ENCODE measurements at places on chromosomes 3 and 15.

GRCh38 chr15:82852941-82853561 is 43.6 kb downstream of the WHAMM start:
- DNase-seq = no peak

GRCh38 chr3:186220911-186221645 is 112.2 kb upstream of the ETV5 start:
- DNase-seq = no peak

DNA sequence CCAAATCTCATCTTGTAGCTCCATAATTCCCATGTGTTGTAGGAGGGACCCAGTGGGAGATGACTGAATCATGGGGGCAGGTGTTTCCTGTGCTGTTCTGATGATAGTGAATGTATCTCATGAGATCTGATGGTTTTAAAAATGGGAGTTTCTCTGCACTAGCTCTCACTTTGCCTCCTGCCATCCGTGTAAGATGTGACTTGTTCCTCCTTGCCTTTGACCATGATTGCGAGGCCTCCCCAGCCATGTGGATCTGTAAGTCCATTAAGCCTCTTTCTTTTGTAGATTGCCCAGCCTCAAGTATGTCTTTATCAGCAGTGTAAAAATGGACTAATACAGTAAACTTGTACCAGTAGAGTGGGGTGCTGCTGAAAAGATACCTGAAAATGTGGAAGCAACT is 44.5 kb downstream of the DUT start:
- no peak for DNase-seq

- DNase-seq = no peak
These were observed 740.9 kb upstream of the LMCD1 start for GRCh38 chr3:7760718-7761117.

DNA sequence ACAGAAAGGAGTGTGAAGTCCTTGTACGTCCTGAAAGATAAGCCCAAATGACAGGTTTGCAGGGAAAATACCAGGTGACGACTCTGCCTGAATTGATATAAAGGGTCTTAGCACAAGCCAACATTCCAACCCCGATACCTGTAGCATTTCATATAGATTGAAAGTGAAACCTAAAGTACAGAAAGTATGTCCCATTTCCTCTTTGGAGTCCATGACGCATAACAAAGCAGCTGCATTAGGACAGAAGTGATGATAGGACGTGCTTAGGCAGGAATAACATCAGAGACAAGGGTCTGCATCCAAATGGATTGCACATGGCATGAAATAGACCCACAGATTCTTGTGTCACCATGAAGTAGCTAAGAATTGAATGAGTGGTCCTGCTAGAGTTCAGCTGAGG is 187.0 kb upstream of the ROBO1 start:
- DNase-seq = no peak

GRCh38 chr15:73956743-73957135 is 30.5 kb downstream of the LOXL1 start:
- no peak for DNase-seq

DNA sequence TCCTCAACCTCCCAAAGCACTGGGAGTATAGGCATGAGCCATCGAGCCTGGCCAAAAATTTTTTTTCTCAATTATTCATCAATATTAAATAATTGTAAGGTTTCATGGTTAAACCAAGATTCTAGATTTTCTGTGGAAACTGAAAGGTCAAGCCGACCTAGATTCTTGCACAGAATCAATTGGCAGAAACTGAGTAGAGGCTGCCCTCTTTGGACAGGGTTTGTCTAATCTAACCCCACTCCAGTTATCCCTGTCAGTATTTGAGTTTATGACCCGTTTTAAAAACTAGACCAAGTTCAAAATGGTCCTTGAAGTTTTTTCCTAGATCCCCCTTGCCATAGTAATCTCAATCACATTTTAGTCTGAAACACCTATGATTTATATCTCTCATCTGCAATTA is 8.6 kb upstream of the ADAM10 start:
- no peak for DNase-seq

- DNase-seq = no peak
These were observed 10.1 kb upstream of the STRIT1 start for GRCh38 chr3:155303540-155304097.

- no peak for DNase-seq
These were observed 691.4 kb downstream of the ZBBX start for GRCh38 chr3:166688665-166689064.

GRCh38 chr3:134463676-134464063 is 22.1 kb downstream of the ANAPC13 start:
- DNase-seq = no peak

DNA sequence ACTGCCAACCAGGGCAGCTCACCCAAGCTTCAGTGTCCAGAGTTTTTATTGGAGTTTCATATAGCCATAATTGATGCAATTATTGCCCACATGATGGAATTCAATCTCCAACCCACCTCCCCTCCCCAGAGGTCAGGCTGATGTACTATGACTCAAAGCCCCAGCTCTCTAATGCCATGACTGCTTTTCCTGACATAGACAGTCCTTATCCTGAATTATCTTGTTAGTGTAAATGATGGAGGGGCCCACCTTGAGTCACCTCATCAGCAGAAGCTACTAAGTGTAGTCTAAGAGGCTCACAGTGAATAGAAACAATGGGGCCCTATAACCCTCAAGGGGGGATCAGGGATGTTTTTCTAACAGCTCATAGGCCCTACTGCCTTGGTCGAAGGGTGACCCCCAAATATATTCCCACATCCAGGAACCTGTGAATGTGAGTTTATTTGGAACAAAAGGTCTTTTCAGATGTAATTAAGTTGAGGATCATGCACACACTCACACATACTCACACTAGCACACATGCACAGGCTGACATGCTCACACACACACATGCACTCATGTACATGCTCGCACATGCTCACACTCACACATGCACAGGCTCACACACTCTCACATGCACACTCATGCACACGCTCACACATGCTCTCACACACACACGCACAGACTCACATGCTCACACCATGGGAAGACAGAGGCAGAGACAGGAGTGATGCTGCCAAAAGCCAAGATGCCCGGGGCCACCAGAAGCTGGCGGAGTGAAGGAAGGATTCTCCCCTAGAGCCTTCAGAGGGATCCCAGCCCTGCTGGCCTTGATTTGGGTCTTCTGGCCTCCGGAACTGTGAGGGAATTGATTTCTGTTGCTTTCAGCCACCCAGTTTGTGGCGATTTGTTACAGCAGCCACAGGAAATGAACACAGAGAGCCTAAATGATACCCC is 131.2 kb upstream of the SMAD3 start:
- no peak for DNase-seq

- DNase-seq = no peak
These were observed 25.4 kb downstream of the KY start for GRCh38 chr3:134625462-134625861.

DNA sequence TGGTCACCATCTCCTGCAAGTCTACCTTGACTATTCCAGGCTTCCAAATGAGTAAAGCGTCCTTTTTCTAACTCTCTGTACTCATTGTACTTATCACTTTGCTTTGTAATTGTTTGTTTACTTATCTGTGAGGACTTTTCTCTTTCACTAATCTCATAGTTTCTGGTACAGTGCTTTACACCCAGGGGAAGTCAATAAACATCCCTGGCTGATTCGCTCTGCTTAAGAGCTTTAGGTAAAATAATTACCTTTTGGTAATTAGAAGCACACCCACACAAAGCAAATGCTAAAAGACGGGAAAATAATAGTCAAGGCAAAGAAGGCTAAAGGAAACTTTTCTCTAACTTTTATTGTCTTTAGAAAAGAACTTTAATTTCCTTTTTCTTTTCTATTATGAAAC is 466.9 kb upstream of the ROBO1 start:
- no peak for DNase-seq

DNA sequence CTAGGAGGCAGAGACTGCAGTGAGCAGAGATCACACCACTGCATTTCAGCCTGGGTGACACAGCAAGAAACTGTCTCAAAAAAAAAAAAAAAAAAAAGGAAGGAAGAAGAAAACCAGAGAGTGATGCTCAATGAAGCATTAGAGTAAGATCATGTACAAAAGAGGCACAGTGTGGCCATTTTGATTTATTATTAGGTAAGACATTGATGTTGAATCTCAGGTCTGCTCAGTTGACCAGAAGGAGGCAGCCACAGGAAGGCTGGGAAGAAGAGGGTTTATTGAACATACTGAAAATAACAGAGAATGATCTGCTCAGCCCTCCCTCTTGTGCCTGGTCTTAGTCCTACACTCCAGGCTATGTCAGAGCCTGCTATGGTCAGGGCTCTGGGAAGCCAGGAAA is 15.6 kb downstream of the LRRK1 start:
- DNase-seq = no peak

DNA sequence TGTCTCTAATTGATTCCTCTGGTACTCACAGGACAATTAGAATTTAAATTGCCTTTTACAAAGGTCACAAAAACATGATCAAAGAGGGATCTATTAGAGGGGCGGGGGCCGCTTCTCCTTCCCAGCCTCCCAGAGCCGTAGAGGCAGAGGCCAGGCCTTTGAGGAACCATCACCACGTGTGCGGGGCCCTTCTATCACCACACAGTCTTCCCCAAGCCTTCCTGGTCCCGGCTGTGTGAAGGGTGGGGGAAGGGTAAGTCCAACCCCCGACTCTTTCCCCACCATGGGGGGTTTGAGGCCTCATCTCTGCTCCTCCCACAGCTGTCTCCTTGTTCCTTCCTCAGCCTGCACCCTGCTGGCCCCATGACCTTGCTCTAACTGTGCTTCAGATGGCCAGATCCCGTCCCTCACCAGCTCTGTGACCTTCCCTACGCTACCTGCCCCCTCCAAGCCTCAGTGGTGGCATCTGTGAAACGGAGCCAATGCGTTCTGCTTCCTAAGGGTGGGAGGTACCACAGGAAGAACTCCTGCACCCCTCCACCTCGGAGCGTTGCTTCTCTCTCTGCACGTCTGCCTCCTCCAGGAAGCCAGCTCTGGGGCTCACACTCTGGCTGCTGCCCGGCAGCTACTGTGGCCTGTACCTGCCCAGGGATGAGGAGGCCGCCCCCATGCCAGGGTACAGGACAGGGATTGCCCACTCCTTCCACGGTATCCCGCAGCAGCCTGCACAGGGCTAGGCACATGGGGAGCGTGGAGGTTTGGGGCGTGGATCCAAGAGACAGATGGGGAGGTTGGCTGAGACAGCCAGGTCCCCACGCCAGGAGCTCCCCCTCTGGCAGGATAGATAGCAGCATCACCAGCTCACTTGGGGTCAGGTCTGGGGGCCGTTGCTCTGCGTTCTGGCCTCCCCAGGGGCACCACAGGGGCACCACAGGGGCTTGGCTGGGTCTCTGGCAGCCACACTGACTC is 83.8 kb downstream of the LINGO1 start:
- no peak for DNase-seq

DNA sequence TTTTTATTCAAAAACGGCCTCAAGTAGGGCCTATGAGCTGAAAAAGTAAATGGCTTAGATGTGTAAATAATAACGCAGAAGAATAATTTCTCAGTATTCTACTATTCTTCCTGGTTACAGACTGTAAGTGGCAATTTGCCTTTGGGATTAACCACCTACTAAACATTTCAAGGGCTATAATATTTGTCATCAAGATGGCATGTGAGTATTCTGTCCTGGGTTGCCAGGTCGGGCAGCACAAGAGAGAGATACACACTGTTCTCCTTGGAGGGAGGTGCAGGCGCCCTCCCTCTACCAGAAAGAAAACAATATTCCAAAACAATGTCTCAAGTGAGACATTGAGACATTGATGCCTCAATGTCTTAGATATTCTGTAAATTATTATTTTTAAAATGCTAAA is 278.4 kb downstream of the OCA2 start:
- DNase-seq = no peak

DNA sequence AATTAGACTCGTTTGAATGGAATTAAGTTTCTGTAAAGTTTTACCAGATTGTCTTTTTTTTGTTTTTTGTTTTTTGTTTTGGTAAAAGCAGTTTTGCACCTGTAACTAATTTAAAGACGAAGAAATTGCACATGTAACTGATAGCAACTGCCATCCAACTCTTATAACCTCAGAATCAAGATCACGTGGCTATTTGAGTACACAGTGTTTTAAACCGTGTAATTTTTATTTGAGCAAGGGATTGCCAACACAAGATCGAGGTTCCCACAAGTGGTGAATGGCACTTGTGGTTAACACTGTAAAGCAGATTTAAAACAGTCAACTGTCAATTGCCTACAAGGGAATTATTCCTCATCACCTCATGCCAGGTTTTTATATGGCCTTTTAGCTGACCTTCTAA is 67.3 kb downstream of the PPARG start:
- DNase-seq = no peak

DNA sequence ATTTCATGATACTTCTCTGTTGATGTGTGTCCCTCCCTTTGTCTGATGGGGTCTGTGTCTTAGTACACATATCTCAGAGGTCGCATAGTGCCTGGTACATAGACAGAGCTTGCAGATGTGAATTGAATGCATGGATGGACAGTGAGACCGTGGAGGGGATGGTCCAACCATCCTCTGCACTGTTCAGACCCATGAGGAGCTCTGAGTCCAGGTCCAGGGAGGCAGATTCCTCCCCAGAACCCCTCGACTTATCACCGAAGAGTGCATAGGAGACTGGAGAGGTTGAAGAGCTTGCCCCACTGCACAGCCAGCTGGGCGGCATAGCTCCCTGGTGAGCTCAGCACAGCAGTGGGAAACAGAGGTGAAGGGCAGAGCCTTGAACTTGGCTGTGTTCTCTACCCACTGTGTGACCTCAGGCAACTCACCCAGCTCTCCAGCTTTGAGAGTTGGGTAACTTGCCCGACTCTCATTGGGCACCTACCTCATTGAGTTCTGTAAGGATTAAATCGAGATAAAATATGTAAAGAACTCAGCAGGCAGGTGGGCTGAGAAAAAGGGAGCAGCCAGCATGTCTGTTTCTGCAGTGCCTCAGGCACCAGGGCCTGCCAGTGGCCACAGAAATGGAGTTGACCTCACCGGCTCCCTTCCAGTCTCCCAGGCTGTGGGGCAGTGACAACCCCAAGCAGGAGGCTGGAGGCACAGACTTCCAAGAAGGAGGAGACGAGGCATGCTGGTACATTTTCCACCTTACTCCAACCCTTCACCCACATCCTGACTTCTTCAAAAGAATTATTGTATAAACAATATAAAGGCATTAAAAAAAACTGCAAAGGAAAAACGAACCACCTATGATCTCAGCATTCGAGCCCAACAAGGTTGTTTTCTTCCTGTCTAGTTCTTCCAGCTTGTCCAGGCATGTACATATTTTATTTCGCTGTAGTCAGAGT is 54.1 kb upstream of the TFRC start:
- DNase-seq = peak; percentile 33

DNA sequence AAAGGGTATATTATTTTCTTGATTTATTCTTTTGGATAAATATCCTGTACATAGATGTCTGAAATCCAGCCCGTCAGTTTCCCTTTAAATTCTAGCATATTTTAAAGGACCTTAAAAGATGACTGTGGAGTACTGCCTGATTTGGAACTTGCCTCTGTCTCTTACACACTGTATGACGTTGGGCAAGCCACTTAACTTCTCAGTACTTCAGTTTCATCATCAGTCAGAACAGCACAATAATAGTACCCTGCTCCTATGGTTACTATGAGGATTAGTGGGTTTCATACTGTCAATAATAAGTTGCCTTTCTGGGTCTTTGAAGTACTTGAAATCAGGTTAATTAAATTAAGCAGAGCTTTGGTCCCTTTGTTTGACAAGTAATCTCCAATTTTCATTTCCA is 374.3 kb downstream of the TIGIT start:
- DNase-seq = no peak

- DNase-seq = no peak
These were observed 31.5 kb upstream of the ADCY5 start for GRCh38 chr3:123480428-123480827.
